ENCODE measurements at places on chromosomes 2 and 18.
A peak's percentile ranks its signal among the peaks of the same experiment; 100 is the strongest.

DNA sequence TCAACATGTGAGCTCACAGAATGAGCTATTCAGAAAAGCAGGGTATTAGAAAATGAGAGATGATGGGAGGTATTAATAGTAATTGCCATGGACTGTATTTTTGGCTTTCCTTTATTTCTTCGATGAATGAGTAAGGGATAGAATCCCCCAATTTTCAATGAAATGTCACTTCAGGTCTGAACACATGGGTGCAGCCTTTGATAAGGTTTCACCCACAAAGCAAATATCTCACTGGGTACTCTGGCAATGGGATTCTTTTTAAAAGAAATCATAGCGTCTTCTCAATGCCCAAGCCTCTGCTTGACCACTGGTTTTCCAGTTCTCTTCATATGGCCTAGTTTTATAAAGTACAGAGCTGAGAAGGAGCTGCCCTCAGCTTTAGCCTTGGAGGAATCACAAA, 610.5 kb upstream of the FANCL start:
- no peak for DNase-seq

- no peak for DNase-seq
Observed at GRCh38 chr2:23488584-23488983, 103.6 kb downstream of the KLHL29 start.

DNA sequence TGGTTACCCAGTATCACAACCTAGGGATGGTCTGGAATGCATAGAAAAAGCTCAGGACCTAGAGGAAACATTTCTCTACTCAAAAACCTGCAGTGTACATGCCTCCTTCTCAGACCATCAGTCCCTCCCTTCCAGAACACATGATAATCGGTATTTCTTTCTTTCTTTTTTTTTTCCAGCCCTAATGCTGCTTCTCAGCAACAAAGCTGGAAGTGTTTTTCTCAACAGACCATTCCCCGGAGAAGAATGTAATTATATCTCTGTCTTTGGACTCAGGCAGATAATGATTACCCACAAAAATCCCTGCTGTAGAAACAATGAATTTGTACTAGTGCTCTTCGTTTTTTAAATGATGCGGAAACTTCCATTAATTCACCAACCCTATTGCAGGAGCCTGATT, 44.1 kb upstream of the NDUFV2 start:
- no peak for DNase-seq

- DNase-seq, result peak; percentile 4
Observed at GRCh38 chr2:19955544-19956422, 34.1 kb downstream of the WDR35 start.

DNA sequence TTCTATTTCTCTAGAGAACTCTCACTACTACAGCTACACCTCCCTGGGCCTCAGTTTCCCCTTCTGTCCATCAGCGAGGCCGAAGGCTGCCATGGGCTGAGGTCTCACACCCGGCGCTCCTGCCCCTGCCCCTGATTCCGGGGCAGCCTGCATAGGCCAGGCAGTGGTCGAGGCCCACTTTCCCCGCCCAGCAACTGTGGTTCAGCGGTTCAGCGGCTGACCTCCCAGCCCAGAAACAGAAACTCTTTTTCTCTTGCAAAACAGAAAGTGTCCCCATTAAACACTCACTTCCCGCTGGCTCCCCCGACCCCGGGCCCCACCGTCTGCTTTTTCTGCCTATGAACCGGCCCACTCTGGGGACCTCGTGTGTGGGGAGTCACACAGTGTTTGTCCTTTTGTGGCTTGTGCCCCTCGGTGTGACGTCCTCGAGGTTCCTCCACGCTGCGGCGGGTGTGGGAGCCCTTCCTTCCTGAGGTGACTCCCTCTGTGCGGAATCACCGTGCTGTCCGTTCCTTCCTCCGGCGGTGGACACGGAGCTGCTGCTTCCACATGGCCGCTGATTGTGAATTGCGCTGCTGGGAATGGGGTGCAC, 16.0 kb downstream of the PDCD1 start:
- DNase-seq, result no peak

- DNase-seq, result no peak
Observed at GRCh38 chr2:164589522-164589921, 31.8 kb downstream of the GRB14 start.

DNA sequence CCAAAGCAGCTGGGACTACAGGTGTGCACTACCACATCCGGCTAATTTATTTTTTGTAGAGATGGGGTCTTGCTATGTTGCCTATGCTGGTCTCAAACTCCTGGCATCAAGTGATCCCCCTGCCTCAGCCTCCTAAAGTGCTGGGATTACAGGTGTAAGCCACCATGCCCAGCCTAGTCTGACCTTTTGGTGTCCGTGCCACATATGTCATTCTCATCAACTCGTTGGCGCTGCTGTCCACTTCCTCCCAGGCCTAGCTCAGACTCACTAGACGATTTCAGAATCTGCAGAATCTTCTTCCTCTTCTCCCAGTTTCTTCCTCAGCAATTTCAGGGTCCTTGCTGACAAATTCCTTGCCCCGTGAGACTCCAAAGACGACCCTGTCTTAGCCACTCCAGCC, 39.8 kb upstream of the DNMT3A start:
- DNase-seq, result peak; percentile 13

DNA sequence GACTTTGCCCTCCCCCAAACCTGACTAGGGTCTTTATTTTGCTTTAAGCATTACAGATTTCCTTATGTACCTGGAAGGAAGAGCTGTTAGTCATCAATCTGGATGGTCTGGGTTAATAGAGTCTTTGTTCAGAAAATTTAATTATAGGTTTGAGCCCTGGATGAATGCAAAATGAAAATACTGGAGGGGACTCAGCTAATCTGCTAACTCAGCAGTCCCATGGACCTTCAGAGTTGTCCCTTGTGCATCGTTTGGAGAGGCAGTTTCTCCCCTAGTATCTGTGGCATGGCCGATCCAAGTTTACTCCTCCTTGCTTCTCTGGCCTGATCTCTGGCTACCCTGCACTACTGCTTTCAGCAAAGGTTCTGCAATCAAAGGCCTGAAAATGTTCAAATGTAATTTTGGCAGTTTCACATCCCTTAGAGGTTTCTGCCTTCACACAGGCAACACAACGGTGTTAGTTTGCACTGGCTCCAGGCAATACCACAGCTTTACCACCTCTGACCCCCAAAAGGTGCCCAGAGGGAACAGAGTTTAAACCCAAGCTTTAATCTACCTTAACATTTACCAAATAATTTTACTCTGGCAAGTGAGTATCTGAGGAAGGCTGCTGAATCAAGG, 134.3 kb downstream of the THADA start:
- DNase-seq, result no peak

DNA sequence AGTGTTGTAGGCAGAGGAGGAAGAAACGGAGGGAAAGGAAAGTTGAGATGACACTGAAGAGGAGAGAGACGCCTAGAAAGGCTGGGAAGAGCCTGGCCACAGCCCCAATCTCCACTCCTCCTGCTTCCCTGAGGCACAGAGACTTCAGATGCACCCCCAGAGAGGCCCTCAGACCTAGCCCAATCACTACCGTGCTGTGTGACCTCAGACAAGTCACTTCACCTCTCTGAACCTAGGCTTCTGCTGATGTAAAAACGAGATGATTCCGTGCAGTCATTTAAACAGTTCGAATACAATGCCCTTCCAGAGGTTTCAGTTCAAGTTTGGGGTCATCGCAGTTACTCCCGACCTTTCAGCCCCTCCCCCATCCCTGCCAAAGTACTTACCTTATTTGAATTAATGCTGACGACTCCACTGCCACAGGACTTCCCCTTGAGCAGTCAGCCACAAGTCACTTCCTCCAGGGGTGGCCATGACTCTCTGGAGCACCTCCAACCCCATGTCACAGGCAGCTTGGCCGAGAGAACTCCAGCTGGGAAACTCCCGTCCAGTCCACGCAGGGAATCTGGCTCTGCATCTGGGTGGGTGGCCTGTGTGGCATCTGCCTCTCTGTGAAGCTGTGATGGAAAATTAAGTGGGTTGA, 105.2 kb upstream of the ID2 start:
- DNase-seq, result no peak

DNA sequence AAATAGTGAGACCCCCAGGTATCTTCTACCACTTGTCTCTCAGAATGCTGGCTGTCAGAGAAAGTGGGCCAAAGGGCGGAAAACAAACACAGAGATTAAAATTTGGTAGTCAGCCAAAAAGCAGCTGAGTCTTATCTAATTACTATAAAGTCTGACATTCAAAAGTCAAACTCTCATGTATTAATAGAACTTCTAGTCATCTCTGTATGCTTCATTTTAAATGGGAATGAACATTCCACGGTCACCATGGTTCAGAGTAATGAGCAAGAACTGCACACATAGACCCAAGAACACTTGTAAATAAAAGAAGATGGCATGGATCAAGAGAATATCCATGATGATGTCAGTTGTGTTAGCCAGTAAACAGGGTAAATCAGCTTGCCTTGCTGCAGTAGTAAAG, 1267.0 kb upstream of the CHAC2 start:
- no peak for DNase-seq

DNA sequence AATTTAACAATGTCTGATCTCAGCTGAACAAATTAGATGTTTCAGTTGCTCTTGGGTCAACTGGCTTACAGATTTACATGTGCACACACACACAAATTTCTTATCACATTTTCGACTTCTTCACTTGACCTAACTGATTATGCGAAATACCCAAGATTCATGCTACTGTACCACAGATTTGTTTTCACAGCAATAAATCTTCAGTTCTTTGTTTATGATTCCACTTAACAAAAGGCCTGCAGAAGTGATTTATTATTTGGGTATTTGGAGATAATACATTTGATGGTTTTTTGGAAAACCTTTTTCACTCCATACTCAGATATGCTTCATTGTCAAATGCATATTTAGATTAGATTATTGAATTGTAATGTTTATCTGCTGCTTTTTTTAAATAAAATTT, 129.0 kb downstream of the GALNT1 start:
- no peak for DNase-seq

GRCh38 chr18:46641917-46642316, 15.1 kb downstream of the LOXHD1 start:
- DNase-seq, result no peak
